CMK (cell line): ENCODE measurements at places on chromosomes 6 and 20.

DNA sequence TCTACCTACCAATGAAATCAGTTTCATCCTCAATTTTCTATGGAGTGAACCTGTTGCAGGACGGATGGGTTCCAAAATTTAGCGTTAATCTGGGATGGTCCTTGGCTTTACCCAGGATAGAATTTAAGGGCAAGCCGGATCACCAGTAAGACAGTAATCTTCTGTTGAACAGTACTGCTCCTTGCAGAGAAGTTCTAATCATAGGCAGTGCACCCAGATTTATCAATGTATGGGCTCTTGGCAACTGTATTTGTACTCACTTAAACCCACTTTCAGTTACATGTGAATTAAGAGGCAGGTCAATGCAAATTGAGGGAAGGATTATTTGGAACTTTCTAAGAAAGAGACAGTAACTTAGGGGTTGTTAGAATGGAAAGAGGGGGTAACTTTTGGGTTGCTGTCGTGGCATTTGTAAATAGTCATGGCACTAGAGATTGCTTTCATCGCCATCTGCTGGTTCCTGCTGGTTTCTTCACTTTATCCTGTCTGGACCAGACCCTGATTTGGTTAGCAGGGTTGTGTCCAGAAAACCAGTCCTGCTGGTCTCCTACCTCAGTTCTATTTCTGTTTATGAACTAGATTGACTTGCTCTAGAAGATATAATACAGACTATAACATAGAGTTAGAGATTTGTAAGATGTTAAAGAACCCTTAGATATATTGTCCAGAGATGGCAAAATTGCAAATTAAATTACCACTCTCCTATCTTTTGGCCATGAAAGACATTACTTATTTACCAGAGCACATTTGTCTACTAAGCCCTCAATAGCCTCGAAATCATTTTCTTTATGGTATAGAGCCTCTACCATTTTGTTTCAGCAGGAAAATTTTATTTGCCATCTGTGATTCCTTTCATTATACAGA is 646.3 kb downstream of the UTRN start:
- DNase-seq: no peak

GRCh38 chr6:44237021-44237812 is 9.7 kb upstream of the HSP90AB1 start:
- no peak for DNase-seq

GRCh38 chr6:46014046-46014445 is 1.6 kb downstream of the CLIC5 start:
- no peak for DNase-seq

DNA sequence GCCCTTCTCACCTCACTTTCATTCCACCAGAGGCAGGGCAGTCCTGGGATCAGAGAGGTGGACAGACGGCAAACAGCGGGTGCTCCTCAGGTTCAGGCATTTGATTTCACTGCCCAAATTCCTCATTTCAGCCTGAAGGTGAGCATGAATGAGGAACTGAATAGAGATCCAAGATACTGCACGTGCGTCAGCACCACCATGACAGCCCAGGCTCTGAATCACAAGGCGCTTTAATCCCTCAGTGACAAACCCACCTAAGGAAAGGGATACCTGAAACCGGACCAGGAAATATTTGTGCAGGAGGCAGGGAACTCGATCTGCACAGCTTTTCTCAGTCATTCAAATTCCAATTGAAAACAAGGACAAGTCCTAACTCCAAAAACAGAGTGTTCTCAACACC is 174.8 kb upstream of the HEY2 start:
- DNase-seq: no peak

GRCh38 chr6:66429210-66429609 is 722.2 kb upstream of the EYS start:
- DNase-seq: no peak

DNA sequence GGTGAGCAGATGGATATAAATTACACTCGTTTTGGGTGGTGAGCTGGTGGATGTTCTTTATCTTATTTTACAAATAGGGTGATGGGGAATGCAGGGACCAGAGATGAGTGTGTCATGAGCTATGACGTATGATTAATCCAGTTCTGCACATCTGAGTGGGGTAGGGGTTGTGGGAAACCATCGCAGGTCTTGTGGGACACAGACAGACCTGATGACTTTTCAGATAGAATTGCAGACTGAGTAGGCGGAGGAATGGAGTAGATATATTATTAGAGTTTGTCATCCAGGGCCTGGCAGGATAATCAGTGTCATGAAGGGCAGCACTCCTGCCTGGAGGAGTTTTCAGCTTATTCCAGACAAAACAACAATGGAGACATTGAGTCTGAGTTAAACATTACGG is 12.9 kb upstream of the DSP start:
- no peak for DNase-seq

DNA sequence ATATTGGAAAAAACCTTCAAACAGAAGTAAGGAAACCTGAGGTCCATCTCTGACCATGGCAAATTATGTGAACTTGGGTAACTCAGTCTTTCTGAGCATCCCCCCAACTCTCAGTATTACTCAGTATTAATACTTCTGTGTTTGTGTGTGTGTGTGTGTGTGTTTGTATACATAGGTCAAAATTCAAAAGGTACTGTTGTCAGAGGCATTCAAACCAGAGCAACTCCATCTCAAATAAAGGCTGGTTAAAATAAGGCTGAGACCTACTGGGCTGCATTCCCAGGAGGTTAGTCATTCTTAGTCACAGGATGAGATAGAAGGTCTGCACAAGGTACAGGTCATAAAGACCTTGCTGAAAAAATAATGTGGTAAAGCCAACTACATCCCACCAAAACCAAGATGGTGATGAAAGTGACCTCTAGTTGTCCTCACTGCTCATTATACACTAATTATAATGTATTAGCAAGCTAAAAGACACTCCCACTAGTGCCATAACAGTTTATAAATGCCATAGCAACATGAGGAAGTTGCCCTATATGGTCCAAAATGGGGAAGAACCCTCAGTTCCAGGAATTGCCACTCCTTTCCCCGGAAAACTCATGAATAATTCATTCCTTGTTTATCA is 33.3 kb upstream of the SLC22A16 start:
- DNase-seq: no peak

DNA sequence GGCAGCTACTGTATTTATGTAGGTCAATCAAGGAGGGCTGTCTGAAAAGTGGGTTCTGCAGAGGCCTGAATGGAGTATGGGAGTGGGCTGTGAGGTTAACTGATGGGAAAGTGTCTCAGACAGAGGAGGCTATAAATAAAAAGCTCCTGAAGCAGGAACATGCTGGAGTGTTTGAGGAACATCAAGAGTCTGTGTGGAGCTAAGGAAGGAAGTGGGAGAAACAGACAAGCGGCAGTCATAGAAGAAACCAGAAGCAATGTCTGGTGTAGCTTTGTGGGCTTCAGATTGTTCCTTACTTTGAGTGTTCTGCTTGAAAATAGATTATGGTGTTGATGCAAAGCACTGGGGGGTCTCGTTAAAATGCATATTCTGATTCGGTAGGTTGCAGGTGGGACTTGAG is 101.5 kb upstream of the OGFRL1 start:
- no peak for DNase-seq

DNA sequence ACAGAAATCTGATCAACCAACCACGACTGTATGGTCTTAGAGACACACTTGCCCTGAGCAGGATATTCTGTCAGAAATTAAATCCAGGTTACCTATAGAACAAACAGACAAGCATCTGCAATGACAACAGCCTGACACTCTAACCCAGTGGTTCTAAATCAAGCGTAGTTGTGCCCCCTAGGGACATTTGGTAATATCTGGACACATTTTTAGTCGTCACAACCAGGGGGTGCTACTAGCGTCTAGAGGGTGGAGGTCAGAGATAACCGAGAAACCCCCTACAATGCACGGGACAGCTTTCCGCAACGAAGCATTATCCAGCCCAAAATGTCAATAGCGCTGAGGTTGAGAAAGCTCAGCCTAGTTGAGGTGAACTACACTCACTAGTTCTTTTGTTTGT is 32.3 kb downstream of the ID4 start:
- DNase-seq: no peak

- no peak for DNase-seq
These were observed 8.9 kb upstream of the TRIM38 start for GRCh38 chr6:25953733-25954132.

- no peak for DNase-seq
These were observed 39.1 kb downstream of the COL12A1 start for GRCh38 chr6:75166773-75167172.

DNA sequence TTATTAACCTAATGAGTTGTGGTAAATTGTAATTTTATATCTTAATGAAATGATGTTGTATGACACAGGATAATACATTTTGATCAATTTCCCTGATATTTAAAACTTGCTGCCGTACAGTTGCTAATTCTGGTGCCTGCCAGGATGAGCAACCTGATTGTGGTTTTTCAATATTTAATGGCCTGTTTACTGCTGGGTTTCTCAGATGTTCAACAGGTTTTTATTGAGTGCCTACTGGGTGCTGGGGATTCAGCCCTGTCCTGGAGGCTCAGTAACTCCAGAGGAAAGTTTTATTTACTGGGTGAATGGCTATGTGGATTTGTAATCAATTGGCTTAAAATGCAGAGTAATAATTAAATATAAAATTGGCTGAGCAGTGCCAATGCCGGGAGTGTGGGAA is 8.0 kb downstream of the TOX2 start:
- DNase-seq: no peak

- no peak for DNase-seq
These were observed 31.2 kb upstream of the RPS6KA2 start for GRCh38 chr6:166658115-166658791.

DNA sequence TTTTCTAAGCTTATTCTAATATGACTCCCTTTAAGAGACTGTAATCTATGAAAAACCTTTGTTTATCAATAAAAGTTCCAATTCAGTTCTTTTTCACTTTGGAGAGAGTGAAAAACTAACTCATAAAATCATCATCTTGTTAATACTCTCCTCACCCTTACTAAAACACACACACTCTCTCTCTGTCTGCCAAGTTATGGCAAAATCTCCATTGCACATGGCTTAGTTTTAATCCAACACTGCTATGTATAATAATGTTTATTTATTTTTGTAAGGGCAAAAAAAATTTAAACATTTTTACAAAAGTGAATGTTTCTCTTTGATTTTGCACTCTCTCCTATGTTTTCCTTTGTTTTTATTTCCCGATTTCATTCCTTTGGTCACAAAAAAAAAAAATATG is 253.2 kb downstream of the BMP7 start:
- DNase-seq: no peak

DNA sequence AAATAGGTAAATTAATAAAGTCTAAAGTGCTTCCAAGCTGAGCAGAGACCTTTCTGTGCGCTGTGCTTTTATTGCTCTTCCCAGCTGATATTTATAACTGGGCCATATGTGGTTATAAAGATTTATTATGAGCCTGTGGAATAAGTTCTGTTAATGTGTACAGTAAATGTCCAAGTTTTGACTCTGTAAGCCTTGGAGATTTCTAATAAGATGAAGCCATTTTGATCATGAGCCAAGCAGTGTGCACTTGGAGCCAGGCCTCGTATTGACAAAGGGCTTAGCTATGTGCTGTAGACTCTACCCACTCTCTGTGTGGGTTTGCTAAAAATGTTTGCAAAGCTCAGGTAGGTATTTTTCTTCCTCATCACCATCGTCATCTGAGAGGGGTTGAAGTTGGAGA is 361.1 kb downstream of the FOXA2 start:
- no peak for DNase-seq

DNA sequence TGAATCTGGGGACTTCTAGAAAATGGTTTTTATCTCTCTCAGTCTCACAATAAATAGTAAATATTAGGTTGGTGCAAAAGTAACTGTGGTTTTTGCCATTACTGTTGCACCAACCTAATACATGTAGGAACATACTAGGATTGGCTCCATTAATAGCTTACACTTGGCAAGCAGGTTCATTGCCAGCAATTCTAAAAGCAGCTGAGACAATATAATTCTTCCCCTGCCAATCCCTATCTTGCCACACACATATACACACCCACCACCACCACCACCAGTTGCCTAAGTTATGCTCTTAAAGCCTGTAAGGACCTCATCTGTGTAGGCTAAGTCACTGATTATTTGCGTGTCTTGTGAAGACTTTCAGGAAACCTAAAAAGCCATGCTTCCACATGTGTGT is 145.1 kb downstream of the KIF16B start:
- DNase-seq: no peak

DNA sequence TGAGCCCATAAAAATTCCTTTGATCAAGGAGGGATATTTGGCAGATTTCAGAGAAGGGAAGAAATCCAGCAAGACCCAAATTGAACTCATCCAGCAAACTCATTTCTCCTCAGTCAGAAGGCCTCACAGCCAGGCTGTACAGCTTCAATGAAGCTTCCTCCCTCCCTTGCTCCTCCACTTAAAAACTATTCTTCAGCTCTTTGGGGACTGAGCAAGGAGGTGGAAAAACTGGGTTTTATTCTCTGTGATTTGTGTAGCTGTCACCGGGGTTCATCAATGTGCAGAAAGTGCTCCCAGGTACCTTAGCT is 158.7 kb upstream of the ZNF184 start:
- DNase-seq: no peak

GRCh38 chr6:16683641-16684194 is 77.5 kb downstream of the ATXN1 start:
- no peak for DNase-seq

DNA sequence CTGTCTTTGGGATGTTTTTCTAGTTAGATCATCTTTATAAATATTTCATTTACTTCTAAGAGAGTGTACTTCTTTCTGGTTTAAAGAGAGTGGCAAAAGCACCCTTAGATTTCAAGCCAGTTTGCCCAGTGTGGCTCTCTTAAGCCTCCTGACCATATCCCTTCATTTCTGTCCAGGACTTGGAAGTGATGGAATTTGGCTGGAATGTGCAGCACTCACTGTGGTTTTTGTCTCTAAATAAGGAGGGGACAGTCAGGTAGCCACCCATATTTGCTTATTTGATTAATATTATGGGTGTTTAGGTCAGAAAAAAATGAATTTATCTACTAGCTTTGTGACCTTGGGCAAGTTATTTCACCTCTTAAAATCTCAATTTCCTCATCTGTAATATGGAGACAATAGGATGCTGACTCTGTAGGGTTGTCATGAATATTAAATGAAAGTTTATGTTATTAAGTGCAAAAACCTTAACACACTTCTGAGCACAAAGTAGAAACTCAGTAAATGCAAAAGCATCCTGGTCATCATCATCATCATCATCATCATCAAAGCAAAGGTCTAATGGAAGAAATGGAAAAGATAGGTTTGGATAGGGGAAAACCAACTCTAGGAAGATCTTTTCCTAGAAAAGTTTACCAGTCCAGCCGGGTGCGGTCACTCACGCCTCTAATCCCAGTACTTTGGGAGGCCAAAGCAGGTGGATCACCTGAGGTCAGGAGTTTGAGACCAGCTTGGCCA is 3.1 kb downstream of the CRYBG1 start:
- no peak for DNase-seq

- DNase-seq: peak; percentile 67
These were observed 5.3 kb upstream of the HSPA1B start for GRCh38 chr6:31822036-31822821.

- no peak for DNase-seq
These were observed 150.7 kb downstream of the CD24 start for GRCh38 chr6:106823732-106824351.
